Naive thymus-derived CD8-positive, alpha-beta T cell (primary cell): ENCODE measurements at places on chromosomes 6 and 20.

DNA sequence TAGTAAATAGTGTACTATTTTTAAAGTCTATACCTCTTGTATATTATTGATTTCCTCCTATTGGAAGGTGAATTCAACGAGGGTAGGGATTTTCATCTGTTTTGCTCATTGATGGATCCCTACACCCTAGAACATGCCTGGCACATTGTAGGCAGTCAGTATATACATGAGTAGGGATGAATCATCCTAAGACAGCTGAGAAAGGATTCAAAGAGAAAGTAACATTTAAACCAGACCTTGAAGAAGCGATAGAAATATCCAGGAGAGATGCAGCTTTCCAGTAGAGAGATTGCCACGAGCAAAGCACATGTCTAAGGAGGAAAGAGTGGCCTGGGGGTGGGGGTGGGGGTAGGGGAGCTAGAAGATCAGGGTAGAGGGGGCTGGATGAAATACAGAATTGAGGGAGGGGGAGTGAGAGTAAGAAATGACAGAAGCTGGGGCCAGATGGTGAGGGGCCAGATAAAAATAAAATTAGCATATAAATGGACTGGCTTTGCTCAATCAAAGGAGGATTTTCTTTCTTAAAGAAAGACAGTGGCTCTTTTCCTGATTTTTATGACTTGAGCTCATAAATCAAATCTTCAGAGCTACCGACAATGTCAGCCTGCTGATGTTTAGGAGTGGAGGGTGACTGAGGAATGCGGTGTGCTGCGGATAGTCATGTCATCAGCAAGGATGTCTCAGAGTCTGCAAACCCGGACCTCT, 168.2 kb downstream of the SAMD5 start:
- no peak for DNase-seq

- DNase-seq = no peak
Observed at GRCh38 chr6:144855375-144855774, 570.2 kb downstream of the UTRN start.

- no peak for DNase-seq
Observed at GRCh38 chr20:36543184-36544133, 2.1 kb downstream of the MYL9 start.

GRCh38 chr20:58547623-58548475, 32.6 kb upstream of the APCDD1L start:
- no peak for DNase-seq

DNA sequence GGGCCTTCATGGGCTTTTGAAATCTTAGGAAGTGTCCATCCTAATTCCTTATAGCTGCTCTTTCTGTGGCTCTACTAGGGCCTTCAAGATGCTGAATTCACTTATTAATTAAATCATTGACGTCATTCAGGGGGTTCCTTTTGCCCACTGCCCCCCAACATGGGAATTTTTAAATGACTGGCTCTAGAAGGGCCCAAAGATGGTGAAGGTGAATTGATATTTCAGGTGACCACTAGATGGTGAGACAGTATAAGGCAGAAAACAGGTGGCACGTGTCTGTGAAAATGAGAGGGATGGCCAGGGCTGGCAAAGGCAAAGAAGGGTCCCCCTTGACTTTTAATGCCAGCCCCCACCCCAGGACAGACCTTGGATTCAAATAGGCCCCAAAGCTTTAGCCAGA, 11.8 kb downstream of the GNAS start:
- no peak for DNase-seq

GRCh38 chr20:32606107-32606506, 21.0 kb upstream of the NOL4L start:
- DNase-seq = no peak

GRCh38 chr6:119077643-119078375, 655 bp downstream of the FAM184A start:
- DNase-seq = peak; percentile 63

GRCh38 chr6:42440778-42441696, 10.7 kb downstream of the TRERF1 start:
- no peak for DNase-seq

DNA sequence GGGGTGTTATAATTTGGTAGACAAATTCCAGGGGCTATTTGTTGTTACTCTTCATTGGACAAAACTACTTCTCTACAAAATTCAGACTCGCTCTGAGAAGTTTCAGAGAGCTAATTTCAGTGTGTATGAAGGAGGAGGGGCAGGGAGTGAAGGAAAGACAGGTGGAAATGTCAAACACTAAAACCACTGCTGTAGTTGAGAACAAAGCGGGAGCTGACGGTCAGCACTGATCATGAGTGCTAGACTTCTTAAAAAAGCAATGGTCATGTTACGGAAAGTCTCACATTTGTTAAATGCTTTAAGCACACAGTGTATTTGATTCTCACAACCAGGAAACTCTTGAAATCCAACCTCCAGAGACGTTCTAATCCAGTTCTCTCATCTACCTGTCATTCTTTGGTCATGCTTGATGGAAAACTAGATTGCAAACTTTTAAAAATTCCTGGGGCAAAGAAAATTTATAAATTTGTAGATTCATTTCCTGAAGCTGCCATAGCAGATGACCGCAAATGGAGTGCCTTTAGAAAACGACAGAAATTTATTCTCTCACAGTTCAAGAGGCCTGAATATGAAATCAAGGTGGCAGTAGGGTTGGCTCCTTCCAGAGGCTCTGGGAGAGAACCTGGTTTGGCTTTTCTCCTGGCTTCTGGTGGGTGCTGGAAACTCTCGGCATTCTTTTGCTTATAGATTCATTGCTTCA, 100.7 kb upstream of the CARMIL1 start:
- no peak for DNase-seq

- no peak for DNase-seq
Observed at GRCh38 chr6:75893058-75893775, 144.2 kb downstream of the MYO6 start.

DNA sequence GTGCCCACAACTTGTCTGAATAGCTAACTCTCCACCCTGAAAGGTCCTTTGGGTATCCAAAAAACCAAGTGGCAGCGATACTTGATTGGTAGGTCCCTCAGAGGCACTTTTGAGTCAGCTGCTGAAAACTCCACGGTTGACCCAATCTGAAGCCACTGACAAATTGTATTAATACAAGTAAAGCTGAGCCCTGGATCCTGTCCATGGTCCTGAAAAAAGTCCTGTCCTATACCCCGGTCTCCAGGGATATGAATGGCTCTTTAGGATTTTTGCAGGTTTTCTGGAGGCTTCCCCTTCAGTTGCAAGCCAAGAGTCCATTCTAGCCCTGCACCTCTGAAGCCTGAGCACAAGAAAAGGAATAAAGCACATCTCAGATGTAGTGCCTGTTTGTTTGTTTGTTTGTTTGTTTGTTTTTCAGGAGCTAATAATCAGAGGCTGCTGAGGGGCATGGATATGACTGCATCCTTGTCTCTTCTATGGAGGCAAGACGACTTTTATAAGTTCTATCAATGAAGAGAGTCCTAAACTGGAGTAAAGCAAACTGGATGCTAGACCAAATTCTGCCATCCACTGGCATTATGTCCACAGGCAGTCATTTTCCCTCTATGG, 1.7 kb upstream of the SLC12A5 start:
- DNase-seq = no peak

DNA sequence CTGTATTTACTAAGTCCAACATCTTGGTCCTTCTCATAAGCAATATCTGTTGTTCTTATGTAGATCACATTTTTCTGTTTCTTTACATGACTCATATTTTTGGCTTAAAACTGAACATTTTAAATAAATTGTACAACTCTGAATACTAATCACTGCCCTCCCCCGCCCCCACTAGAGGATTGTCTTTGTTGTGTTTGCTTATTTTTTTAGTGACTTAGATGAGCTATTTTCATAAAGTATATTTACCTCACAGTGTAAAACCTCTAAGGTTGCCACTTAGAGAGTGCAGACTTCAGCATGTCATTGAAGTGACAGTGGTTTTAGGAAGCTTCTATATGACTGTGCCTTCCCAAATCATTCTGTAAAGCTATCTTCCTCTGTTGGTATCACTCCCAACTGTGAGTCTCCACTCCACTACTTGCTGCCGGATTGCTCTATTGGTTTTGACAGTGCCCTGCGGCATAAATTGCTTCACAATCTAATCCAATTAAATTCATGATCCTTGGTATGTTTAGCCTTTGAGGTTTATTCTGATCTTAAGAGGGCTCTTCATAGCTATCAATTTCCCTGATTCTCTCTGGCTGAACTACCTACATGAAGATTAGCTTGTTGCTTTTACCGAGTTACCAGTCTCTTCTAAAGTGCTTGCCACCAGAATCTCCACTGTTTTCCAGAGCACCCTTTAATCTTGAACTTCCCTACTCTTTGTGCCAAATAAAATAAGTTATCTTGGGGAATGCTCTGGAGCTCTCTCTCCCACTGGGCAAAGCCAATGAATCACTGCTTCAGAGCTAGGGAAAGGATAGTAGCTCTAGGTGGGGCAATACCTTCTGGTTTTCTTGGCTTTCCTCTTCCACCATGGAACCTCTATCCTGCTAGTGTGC, 33.0 kb downstream of the SPTLC3 start:
- DNase-seq = no peak

- no peak for DNase-seq
Observed at GRCh38 chr20:48649104-48649626, 178.6 kb downstream of the PREX1 start.

DNA sequence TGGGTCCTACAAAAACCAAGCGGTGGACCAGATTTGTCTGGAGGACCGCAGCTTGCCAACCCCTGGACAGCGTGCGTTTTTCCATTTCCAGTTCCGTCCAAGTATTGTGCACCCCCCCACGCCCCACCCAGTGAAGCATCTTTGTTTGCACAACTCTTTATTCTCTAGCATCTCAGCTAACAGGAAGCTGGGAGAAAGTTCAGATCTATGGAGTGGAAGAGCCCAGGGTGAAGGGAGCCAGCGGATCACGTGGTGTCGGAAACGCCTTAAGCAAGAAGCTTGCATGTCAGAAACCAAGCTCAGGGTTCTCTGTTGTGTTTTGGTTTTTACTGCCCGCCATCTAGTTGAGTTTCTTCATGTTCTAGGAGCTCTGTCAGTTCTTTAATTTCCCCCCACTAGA, 29.9 kb downstream of the ARID1B start:
- peak; percentile 32 for DNase-seq

- no peak for DNase-seq
Observed at GRCh38 chr6:43909474-43910148, 139.6 kb downstream of the VEGFA start.

DNA sequence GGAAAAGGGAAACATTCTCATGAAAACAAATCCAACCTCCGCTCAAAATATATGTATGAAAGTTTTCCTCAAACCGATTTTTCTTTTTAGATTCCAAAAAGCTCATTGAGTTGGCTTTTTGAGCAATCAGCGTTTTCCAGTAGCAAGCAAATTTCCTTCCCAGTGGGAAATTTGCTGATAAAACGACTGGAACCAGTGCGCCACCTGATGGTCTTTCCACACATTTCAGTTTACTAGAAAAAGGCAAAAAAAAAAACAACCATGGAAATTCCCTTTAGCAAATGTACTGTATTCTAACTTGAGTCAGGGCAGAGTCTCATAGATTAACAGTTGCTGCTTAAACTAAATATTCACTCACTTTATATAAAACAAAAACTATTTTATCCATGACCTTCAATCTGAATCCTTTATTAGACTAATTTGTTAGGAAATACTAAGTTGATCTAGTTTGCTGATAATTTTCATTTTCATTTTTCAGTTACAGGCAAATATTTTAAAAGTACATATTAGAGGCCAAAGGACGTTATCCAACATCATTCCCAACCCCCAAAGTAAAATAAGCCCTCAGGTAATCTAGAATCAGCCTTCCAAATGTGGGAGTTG, 271.5 kb downstream of the FOXA2 start:
- no peak for DNase-seq

DNA sequence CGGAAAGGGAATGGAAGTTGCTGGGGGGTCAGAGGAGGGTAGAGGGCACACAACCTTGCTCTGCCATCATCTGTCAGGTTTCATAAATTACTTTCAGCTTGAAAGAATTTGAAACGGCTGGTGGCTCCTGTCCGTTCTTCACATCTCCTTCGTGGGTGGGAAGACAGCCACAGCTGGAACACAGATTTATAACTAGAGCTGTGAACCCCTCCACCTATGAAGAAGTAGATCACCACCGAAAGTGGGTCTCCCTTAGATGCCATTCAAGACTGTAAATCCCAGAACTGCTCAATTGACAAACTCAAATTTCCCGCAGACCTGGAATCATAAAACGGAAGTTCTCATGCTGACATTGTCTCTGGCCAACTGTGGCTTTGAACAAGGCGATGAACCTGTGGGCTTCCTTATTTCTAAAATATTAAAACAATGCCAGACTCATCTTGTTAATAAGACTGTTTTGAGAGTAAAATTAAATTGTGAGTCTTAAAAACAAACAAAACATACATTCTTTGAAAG, 65.3 kb downstream of the BTBD3 start:
- no peak for DNase-seq

GRCh38 chr6:138797806-138798446, 2.0 kb downstream of the ECT2L start:
- DNase-seq = no peak

GRCh38 chr20:17611540-17612286, 41.8 kb downstream of the DSTN start:
- no peak for DNase-seq

- no peak for DNase-seq
Observed at GRCh38 chr6:5763407-5763806, 243.3 kb downstream of the NRN1 start.

DNA sequence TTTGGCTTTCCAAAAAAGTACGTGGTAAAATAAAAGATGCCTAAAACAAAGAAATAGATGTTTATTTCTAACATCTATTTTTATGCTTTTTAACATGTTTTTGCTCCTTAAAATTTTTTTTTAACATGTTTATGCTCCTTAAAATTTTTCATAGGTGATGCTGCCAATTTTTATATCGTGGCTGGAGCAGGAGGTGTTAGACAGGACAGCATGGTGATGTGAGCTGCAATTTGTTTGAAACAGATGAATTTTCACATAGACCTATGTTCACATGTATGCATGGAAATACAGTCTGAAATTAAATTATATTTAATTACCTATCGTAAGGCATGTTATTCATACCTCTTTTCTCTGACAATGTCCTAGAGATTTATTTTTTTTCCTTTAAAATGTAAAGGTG, 784.8 kb downstream of the EPHA7 start:
- no peak for DNase-seq
